ENCODE measurements at places on chromosomes 12 and 14.

GRCh38 chr14:50783563-50783962, 47.4 kb downstream of the NIN start:
- DNase-seq, result no peak

DNA sequence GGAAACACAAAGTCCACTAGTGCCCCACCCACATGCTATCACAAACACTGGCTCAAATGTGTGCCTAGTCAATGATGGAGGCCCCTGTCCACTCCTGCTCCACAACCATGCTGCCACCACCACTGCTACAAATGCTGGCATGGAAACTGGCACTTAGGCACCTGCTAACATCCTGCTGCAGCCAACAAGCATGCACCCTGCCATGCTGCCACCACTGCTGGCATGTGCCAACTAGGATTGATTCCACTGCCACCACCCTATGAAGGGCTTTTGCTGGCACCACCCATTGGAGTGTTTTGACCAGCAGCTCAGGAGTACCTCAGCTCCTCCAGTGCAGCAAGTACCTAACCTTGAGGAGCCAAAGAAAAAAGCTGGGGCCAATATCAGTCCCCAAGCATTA, 236.6 kb downstream of the CCDC59 start:
- DNase-seq, result no peak

DNA sequence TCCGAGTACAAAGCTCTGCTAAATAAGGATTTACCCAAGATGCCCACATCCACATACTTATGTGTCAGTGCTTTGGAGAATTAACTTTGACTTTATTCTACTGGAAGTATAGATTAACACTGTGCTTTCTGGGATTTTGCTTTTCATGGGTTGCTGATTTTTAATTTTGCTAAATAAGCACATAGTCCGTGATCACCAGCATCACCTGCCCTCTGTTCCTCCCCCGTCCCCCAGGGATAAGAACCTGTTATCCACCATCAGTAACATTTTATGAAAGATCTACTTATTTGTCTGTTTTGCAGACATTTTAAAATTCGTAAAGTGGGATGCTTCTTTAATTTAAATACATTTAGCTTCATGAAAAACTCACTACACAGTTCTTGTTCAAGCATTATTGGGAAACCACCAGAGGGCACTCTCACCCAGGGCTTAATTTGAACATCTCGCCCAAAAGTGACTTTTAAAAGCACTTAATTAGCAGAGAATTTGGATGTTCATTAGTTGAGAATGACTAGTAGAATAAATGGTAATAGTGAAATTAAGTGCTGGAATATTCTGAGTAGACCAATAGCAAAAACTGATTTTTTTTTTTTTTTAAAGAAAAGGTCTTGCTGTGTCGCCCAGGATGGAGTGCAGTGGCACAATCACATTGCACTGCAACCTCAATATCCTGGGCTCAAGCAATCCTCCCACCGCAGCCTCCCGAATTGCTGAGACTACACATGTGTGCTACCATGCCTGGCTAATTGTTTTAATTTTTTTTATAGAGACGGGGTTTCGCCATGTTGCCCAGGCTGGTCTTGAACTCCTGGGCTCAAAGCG, 35.7 kb downstream of the MRPL42 start:
- DNase-seq, result peak; percentile 20

DNA sequence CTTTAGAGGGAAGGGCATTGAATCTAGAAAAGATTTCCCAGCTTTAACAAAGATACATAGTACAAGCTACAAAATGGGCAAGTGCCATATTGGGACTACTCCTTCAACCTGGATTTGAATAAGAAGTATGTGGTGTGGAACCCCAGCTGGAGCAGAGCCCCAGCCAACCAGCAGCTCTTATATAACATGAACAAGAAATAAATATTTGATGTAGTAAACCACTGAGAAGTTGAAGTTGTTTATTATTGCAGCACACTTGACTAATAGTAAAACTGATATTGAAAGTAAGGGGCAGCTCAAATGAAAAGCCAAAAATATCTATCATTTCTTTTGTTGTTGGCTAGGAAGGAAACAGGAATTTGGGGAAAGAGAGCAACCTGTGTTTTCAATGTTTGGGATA, 701.8 kb downstream of the TMTC2 start:
- no peak for DNase-seq

GRCh38 chr12:90989686-90990111, 15.1 kb downstream of the EPYC start:
- no peak for DNase-seq

DNA sequence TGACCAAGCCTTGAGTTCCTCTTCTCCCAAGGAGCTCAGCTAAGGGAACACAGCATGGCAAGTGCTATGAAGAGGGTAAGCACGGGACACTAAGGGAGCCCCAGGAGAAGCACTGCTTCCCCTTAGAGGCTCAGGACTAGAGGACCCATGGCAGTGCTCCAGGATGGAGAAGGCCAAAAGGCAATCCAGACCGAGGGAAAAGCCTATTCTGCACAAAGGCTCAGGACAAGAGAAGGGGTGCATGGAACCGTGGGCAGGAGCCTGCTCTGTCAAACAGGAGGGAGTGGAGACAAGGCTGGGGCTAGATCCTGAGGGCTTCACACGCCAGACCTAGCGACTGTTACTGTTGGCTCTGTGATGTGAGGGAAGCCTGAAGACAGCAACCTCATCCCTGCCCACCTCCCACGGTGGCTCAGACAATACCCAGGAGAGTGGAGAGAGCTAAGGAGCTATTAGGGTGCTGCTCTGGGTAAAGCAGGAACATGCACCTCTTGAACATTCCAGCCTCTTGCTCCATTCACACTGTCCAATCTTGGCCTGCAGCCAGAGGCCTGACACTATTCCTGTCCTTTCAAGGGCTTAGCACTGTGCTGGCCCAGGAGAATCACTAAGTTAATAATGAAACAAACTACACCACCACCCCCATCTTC, 24.2 kb downstream of the OTUB2 start:
- no peak for DNase-seq

- no peak for DNase-seq
Observed at GRCh38 chr14:52755607-52756316, 25.8 kb downstream of the STYX start.

GRCh38 chr14:24258548-24259265, 4.3 kb downstream of the TGM1 start:
- no peak for DNase-seq

GRCh38 chr12:12432364-12432763, 75.5 kb downstream of the BORCS5 start:
- DNase-seq, result no peak

Measured in HEK293T (cell line).